ENCODE measurements at places on chromosomes 16 and 17.
A peak's percentile ranks its signal among the peaks of the same experiment; 100 is the strongest.

DNA sequence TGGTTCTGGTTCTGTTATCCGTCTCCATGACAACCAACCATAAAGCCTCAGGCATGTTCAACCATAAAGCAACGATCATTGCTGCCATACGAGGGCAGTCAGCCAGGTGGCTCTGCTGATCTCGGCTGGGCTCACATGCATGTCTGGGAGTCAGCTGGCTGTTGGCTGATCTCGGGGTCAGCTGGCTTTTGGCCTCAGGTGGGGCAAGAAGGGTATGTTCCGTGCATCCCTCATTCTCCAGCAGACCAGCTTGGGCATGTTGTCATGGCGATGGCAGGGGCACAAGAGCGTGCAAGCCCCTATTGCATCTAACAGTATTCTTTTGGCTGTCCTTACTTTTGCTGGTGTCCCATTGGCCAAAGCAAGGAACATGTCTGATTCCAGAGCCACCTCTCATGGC is 86.2 kb downstream of the ABCC6 start:
- DNase-seq: no peak

GRCh38 chr17:14545156-14545906 is 244.4 kb downstream of the HS3ST3B1 start:
- DNase-seq: no peak

DNA sequence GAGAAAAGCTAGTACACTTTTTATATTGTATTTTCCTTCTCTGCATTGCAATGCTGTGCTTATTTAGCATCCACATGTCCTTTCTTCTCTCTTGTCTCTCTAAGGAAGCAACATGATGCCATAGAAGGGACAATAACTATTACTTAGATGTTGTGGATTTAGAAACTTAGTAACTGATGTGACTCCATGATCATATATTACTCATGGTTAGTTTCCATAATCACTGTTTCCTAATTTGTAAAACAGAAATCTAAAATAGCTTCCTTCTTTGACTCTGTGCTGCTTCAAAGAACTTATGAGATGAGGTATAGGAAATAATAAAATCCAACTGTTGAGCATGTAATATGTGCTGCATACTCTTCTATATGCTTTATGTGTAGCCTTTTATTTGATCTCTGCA is 6.6 kb upstream of the ABCA5 start:
- no peak for DNase-seq

- no peak for DNase-seq
Observed at GRCh38 chr17:6196355-6196754, 126.2 kb downstream of the WSCD1 start.

GRCh38 chr16:5709889-5710288 is 612.3 kb upstream of the EEF2KMT start:
- DNase-seq: no peak

GRCh38 chr16:9932919-9933653 is 249.1 kb downstream of the GRIN2A start:
- DNase-seq: no peak

DNA sequence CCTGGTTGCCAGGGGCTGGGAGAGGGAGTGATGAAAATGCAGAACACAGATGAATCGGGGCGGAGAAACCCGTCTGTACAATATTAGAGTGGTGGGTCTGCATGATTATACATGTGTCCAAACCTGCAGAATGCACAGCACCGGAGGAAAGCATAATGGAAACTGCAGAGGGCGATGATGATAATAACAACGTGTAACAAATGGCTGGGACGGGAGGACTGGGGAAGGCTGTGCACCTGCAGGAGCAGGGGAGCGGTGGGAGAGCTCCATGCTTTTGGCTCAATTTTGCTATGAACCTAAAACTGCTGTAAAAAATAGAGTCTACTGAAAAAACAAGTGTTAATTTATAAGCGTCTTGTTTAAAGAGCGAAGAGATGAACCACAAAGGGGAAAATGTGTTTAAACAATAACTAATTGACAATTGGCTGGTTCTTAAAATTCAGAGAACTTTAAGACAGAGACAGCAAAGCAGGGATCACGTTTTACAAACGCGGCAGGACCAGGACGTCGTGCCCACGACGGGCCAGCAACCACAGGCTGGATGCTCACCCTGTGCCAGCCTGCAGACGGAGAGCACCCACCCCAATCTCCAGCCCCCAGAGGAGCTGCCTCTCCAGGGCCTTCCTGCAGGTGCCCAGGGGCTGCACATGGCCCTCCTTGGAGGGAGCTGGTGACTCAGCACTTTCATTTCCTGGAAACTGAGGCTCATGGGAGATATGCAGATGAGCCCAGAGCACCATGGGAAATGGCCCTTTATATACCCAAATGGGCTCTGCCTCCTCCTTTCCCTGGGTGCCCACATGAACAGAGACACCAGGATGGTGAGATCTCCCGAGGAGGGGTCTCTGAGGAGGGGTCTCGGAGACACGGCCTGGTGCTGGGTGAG is at the start of gene TEX19:
TSS of gene TEX19 (plus strand) at position 783 of the 886 bp plus-strand sequence. CDS start 2,904 bp downstream, outside the sequence.
- DNase-seq: no peak

GRCh38 chr17:19448341-19449268 is 37.6 kb downstream of the RNF112 start:
- peak; percentile 92 for DNase-seq

GRCh38 chr17:66840061-66840460 is 5.1 kb downstream of the CACNG5 start:
- DNase-seq: no peak

DNA sequence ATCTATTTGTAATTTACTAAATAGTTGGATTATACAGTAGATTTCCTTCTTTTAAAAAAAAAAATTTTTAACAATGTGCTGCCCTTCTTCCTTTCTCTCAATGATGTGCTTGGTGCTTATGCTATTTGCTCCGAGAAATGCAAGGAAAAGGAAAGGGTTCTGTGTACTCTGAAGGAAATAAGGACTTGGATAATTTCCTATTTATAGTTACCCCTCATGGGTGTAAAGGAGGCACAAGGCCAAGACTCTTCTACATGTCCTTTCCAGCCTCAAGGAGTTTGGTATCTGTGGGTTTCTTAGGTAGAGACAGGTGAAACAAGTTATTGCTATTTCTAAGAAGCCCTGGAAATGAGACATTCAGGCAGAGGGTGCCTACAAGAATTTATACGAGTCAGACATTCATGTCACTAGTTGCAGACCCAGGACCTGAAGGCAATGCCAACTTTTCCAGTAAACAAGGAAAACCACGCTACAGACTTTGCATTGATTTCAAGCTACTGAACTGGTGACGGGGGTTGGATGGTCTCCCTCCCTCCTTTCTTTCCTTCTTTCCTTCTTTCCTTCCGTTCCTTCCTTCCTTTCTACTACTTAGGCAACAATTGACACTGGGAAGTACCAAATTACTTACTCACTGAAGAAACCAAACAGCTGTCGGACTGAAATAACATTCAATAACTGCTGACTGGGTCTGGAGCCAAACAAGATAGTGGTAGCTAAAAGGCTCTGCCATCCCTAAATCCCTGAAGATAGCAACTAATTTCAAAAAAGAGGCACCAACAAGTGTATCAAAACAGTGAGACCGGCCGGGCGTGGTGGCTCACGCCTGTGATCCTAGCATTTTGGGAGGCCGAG is 33.8 kb upstream of the GHDC start:
- DNase-seq: no peak

DNA sequence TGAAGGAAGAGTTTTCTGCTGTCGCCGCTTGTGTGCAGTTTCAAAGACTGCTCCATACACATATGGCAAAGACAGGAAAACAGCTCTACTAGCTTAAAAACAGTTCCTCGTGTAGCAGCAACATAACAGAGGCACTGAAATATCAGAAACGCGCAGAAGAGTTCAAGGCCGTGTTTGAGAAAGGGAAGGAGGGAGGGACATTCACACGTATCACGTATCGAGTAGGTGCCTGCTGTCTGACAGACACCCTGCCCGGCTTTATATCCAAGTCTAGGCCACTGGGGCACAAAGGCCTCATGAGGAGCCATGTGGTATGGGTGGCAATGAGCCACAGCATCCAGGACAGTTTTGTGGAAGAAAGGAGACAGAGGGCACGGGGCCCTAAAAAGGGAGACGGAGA is 50.3 kb downstream of the PLXDC1 start:
- DNase-seq: no peak

- no peak for DNase-seq
Observed at GRCh38 chr17:72387969-72388368, 267.1 kb downstream of the SOX9 start.

DNA sequence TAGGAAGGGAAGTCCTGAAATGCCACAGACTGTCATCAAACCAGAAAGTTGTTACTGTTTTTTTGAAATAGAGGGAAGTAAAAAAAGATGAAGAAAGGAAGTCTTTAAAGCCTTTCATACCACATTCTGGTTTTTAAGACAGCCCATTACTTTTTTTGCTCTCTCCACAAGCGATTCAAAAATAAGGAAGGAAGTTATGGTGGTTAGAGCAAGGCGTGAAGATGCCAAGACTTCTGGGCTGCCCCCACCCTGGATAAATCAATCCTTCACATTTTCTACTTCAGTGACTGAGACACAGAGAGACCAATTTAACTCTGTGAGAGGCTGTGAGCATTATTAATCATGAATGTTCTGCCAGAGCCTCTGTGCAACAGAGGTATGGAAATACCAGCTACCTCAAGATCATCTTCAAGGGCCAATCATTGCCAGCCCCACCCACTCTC is 82.3 kb upstream of the BCAR1 start:
- no peak for DNase-seq

GRCh38 chr16:53082509-53082908 is 27.7 kb downstream of the CHD9 start:
- DNase-seq: no peak

DNA sequence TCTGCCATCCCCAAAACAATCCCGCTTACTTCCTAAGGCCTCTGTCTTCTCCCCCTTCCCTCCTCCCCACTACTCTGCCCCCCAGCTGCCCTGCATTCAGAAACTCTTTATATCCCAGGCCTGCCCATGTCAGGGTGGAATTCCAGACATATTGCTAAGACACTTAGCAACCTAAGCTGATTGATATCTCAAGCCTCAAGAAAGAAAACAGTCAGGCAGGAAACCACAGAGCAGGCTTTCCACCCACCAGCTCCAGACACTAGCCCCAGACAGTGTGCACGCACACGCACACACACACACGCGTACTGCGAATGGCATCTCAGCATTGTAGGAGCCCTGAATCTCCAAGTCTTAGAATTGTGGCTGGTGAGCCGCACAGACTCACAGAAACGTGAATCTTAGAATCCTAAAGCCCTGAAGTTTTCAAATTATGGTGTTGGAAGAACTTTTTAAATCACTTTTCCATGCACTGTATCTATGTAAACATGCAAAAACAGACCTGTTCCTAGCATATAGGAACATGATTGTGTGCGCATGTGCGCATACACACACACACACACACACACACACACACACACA is 8.8 kb upstream of the LPCAT2 start:
- DNase-seq: peak; percentile 99

GRCh38 chr16:5502944-5503343 is 405.3 kb upstream of the EEF2KMT start:
- DNase-seq: no peak

DNA sequence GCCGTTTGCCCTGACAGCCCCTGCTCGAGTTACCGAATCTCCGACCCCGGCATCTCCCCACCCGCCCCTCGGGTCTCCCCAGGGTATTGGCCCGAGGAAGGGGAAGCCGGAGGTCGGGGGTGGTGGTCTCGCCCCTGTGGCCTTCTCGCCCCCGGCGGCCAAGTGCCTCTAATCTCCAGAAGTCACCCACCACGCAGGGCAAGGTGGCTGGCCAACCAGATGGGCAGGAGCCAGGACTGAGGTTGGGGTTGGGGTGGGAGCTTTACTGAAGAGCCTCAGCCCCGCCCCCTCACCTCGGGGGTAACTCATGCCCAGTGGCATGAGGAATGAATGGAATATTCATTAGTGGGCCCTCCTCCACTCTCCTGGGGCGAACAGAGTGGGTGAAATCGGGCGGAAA is 637 bp downstream of the DHRS11 start:
- DNase-seq: no peak

DNA sequence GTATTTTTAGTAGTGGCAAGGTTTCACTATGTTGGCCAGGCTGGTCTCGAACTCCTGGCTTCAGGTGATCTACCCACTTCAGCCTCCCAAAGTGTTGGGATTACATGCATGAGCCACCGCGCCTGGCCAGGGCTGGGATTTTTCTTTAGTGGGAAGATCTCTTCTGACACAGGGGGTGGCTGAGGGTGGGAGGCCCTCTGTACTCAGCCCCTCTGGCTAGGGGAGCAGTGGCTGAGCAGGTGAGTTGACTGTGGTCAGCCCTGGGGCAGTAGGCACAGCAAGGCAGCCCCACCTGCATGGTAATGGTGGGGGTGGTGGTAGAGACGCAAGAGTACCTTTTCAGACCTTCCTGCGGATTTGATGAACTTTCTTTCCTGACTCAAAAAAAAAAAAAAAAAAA is 12.3 kb upstream of the GPRC5B start:
- DNase-seq: no peak

GRCh38 chr17:80428363-80428762 is 13.4 kb downstream of the ENDOV start:
- DNase-seq: no peak

DNA sequence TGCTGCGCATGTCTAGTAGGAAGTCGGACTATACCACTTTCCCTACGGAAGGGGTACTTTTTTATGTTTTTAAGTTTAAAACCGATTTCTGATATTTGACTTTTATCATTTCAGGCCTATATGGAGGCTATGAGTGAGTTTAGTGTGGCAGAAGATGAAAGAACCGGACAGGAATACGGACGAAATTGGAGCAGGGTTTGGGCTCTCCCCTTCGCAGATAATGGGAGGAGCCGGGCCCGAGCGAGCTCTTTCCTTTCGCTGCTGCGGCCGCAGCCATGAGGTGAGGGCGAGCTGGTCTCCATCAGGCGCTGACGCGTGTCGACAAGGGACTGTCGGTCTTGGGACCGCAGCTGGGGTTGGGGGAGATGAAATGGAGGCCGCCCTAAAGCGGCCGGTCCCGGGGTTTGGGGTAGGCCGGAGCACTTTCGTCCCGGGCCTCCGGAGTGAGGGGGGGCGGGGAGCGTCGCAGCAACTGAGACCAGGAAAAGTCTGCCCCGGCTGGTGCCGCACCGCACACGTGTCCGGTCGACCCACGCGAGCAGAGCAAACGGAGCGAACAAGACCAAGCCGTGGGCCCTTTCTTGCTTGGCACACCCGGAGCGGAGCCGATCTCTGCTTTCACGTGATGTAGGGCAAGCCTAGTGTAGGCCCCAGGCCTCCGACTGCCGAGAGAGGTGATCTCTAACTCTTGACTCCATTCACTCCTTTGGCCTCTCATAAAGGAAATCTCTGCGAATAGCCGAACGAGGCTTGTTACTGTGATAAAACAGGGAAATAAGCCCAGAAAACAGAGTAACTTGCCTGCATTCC is at the start of gene RPL19:
TSS of gene RPL19 (plus strand) at position 214 of the 810 bp plus-strand sequence. CDS start at position 276, 62 bp downstream.
- no peak for DNase-seq

Measured in non-pigmented ciliary epithelial cell (primary cell).